Adrenal gland (tissue), 19 donors: ENCODE measurements at places on chromosomes 7 and 10. TPM values are rescaled to one million over a fixed set of nuclear protein-coding genes. Genes with fewer than 3 reads are reported as not detected.

GRCh38 chr10:100019787-100020141 is 10.0 kb upstream of the DNMBP start:
- DNase-seq = no peak

GRCh38 chr7:68200051-68200670 is 1203.5 kb downstream of the TYW1 start:
- no peak for DNase-seq

GRCh38 chr10:123309731-123310130 is 155.5 kb downstream of the BUB3 start:
- no peak for DNase-seq

Gene OR2A5
- polyA plus RNA-seq = not detected

Gene SPAM1
- polyA plus RNA-seq = not detected
